Pancreas (tissue), 10 donors: ENCODE measurements at places on chromosomes 12 and 14. TPM values are rescaled to one million over a fixed set of nuclear protein-coding genes. Genes with fewer than 3 reads are reported as not detected.

GRCh38 chr14:75579338-75579864 lies 981 bp downstream of the FLVCR2 start:
- H3K4me1 ChIP-seq: peaks cover 7% of the 10 kb centered on the region
- DNase-seq: no peak
- no peak overlapping the region for H3K27ac ChIP-seq
- H3K27me3 ChIP-seq: no peaks in the 10 kb centered on the region

GRCh38 chr14:73747379-73748211 lies 33.4 kb upstream of the PNMA1 start:
- H3K36me3 ChIP-seq: no peaks in the 10 kb centered on the region
- H3K4me3 ChIP-seq: no peak overlapping the region
- DNase-seq: no peak
- H3K27ac ChIP-seq: no peak overlapping the region
- peaks cover 53% of the 10 kb centered on the region for H3K4me1 ChIP-seq

GRCh38 chr12:98572010-98572409 lies 21.5 kb upstream of the SLC25A3 start:
- no peaks in the 10 kb centered on the region for H3K27me3 ChIP-seq
- H3K27ac ChIP-seq: no peak overlapping the region
- H3K4me1 ChIP-seq: no peaks in the 10 kb centered on the region
- no peak overlapping the region for H3K4me3 ChIP-seq
- no peaks in the 10 kb centered on the region for H3K36me3 ChIP-seq

- no peak overlapping the region for H3K4me3 ChIP-seq
- H3K4me1 ChIP-seq: no peaks in the 10 kb centered on the region
- H3K36me3 ChIP-seq: no peaks in the 10 kb centered on the region
- H3K27ac ChIP-seq: no peak overlapping the region
- no peaks in the 10 kb centered on the region for H3K27me3 ChIP-seq
Measured at GRCh38 chr12:76702946-76703345, 61.0 kb upstream of the ZDHHC17 start.

DNA sequence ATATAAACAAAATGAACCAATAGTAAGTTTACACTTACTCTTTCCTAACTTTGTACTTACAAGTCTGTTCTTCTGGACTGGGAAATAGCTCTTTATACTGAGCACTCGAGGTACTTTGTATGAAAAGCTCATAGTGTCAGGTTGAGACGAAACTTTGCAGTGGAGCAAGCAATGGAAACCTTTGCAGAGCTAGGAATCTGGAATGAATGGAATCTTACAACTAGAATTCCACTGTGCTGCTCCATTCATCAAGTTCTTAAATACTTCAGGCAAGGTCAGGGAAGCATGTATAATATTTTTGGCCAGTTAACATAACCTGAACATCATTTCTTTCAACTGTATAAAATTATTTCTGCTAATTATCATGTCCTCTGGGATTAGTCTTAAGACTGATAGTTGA lies 1327.5 kb upstream of the FLRT2 start:
- H3K36me3 ChIP-seq: no peaks in the 10 kb centered on the region

- no peak overlapping the region for H3K4me3 ChIP-seq
- H3K4me1 ChIP-seq: peaks cover 4% of the 10 kb centered on the region
- peaks cover 3% of the 10 kb centered on the region for H3K27me3 ChIP-seq
- H3K36me3 ChIP-seq: no peaks in the 10 kb centered on the region
- DNase-seq: no peak
Measured at GRCh38 chr14:99271221-99271941, 616 bp downstream of the BCL11B start.

GRCh38 chr14:75848167-75848913 lies 133.5 kb downstream of the TGFB3 start:
- H3K36me3 ChIP-seq: no peaks in the 10 kb centered on the region
- H3K4me3 ChIP-seq: no peak overlapping the region
- no peak for DNase-seq
- peaks cover under 1% of the 10 kb centered on the region for H3K4me1 ChIP-seq

DNA sequence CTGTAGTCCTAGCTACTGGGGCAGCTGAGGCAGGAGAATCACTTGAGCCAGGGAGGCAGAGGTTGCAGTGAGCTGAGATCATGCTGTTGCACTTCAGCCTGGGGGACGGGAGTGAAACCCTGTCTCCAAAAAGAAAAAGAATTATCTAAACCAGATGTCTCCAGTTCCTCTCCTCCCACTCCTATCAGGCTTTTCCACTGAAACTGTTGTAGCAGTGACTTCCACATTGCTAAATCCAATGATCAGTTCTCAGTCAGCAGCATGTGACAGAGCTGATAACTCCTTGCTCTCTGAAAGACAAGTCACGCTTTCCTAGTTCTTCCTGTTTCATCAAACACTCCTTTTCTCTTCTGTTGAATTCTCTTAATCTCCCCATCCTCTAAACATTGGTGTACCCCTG lies 8.6 kb downstream of the SLC38A6 start:
- no peaks in the 10 kb centered on the region for H3K36me3 ChIP-seq
- H3K27me3 ChIP-seq: no peaks in the 10 kb centered on the region
- no peak for DNase-seq
- H3K4me1 ChIP-seq: no peaks in the 10 kb centered on the region
- no peak overlapping the region for H3K4me3 ChIP-seq
- H3K27ac ChIP-seq: no peak overlapping the region

DNA sequence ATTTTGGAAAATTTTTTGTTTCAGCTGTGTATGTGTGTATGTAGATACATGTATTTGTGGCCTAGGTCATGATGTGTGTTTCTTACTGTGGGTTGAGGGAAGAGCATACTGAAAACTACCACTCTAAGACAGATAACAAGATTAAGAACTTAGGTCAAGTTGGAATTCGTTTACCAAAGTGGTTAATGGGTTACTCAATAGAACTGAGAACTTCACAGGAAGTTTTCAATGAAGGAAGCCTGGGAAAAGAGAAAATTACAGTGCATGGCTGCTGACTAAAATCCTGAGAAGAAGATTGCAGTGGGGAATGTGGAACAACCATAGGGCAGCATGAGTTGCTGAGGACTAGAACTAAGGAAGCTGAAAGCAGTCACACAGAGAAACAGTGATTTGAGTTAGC lies 21.4 kb upstream of the FOXG1 start:
- H3K27me3 ChIP-seq: peaks cover 7% of the 10 kb centered on the region
- no peaks in the 10 kb centered on the region for H3K36me3 ChIP-seq
- H3K4me3 ChIP-seq: no peak overlapping the region
- H3K27ac ChIP-seq: no peak overlapping the region
- no peaks in the 10 kb centered on the region for H3K4me1 ChIP-seq

GRCh38 chr14:58861586-58861985 lies 223.8 kb downstream of the DACT1 start:
- no peak overlapping the region for H3K27ac ChIP-seq
- H3K4me3 ChIP-seq: no peak overlapping the region
- H3K36me3 ChIP-seq: no peaks in the 10 kb centered on the region
- no peak for DNase-seq
- H3K27me3 ChIP-seq: no peaks in the 10 kb centered on the region

DNA sequence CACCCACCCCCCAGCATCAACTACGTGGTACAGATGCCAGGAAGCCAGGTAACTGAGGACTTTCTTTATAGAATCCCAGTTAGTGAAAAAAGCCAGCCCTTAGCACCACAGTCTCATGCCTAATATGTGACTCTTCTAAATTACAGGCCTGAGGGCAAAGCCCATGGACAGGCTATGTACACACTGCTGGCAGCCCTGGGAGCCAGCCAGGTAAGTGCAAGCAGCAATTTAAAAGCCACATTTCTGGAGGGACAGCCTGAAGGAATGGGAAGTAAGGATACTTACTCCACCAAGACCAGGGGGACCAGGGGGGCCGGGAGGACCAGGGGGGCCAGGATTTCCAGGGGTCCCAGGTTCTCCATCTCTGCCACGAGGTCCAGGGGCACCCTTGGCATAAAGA lies 7.0 kb downstream of the COL2A1 start:
- H3K36me3 ChIP-seq: no peaks in the 10 kb centered on the region
- H3K4me1 ChIP-seq: peaks cover 11% of the 10 kb centered on the region
- H3K27me3 ChIP-seq: no peaks in the 10 kb centered on the region
- no peak overlapping the region for H3K27ac ChIP-seq

GRCh38 chr12:25957793-25958427 lies 572 bp upstream of the RASSF8 start:
- H3K4me1 ChIP-seq: no peaks in the 10 kb centered on the region
- H3K27me3 ChIP-seq: no peaks in the 10 kb centered on the region
- DNase-seq: no peak
- H3K4me3 ChIP-seq: peak overlapping the region; percentile 53

- no peak overlapping the region for H3K4me3 ChIP-seq
- no peak overlapping the region for H3K27ac ChIP-seq
- H3K4me1 ChIP-seq: no peaks in the 10 kb centered on the region
- no peaks in the 10 kb centered on the region for H3K36me3 ChIP-seq
- H3K27me3 ChIP-seq: no peaks in the 10 kb centered on the region
Measured at GRCh38 chr12:19208456-19208855, 78.9 kb downstream of the PLEKHA5 start.

DNA sequence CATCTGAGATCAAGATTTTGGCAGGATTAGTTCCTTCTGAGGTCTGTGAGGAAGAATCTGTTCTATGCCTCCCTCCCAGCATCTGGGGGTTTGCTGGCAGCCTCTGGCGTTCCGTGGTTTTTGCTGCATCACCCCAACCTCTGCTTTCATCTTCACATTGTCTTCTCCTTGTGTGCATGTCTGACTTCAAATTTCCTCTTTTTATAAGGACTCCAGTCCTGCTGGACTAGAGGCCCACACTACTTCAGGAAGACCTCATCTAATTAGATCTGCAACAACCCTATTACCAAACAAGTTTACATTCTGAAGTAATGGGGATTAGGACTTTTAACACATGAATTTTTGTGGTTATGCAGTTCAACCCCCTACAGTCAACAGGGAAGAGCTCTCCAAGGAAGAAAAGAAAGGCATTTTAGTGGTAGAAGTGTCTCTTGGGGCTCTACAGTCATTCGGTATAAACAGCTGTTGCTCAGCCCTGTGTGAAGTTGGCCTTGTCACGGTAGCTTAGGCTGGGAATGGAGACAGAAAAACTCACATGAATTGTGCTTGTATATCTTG lies 89.7 kb downstream of the CAND1 start:
- no peak overlapping the region for H3K27ac ChIP-seq
- peaks cover 4% of the 10 kb centered on the region for H3K4me1 ChIP-seq
- DNase-seq: no peak
- no peaks in the 10 kb centered on the region for H3K27me3 ChIP-seq
- no peak overlapping the region for H3K4me3 ChIP-seq
- H3K36me3 ChIP-seq: no peaks in the 10 kb centered on the region

GRCh38 chr14:95085321-95085720 lies 72.0 kb downstream of the DICER1 start:
- peaks cover 5% of the 10 kb centered on the region for H3K36me3 ChIP-seq
- no peaks in the 10 kb centered on the region for H3K4me1 ChIP-seq
- no peaks in the 10 kb centered on the region for H3K27me3 ChIP-seq
- DNase-seq: no peak
- no peak overlapping the region for H3K4me3 ChIP-seq

DNA sequence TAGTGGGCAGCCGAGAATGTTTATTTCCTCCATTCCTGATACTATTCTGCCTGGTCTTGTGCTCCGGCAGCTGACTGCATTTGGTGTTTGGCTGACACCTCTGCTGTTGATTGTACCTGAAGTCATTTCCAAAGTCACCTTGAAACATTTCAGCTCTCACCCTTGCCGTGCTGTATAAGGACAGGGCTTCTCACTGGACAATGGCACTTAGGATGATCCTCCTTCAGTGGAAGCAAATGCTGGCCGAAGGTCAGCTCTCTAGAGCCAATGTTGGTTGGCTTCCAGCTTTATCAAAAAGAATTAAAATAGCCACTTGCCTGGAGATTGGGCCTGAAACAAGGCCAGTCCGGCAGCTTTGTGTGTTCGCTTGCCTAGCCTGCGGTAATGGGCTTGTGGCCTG lies 44.0 kb downstream of the ACACB start:
- peak overlapping the region; percentile 33 for H3K27ac ChIP-seq
- no peaks in the 10 kb centered on the region for H3K36me3 ChIP-seq
- H3K4me1 ChIP-seq: peaks cover 5% of the 10 kb centered on the region
- H3K4me3 ChIP-seq: no peak overlapping the region
- no peaks in the 10 kb centered on the region for H3K27me3 ChIP-seq

DNA sequence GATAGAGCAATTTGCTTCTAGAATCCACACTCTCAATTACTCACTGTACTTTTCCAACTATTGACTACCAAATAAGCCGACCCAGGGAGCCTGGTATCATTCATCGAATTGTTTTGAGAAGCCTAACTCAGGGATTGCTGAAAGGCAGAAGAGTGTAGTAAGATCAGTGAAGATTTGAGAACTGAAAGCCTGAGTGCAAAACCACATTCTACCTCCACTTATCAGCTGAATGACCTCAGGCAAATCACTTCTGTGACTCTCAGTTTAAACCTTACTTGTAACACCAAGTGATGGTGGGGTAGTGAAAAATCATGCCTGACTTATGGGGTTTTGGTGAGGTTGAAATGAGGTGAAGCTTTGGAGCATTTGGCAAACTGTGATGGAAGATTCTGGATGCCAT lies 126.1 kb upstream of the MAX start:
- no peak overlapping the region for H3K27ac ChIP-seq
- H3K36me3 ChIP-seq: no peaks in the 10 kb centered on the region
- peaks cover 32% of the 10 kb centered on the region for H3K4me1 ChIP-seq
- no peaks in the 10 kb centered on the region for H3K27me3 ChIP-seq
- DNase-seq: no peak

GRCh38 chr14:20429801-20430669 lies 5.9 kb downstream of the KLHL33 start:
- no peaks in the 10 kb centered on the region for H3K27me3 ChIP-seq
- H3K27ac ChIP-seq: no peak overlapping the region
- H3K4me3 ChIP-seq: no peak overlapping the region
- DNase-seq: peak; percentile 70

DNA sequence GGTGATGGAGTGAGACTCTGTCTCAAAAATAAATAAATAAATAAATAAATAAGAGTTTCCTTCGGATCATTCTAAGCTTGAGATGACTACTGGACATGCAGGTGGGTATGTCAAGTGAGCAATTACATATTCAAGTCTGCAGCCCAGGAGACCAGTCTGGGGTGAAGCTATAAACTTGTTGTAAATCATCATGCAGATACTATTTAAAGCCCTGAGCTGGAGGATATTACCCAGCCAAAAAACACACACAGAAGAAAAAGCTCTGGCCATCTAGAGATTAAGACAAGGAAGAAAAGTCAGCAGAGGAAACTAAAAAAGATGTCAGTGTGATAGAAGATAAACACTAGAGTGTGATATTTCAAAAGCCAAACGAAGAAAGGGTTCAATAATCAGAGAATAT lies 47.0 kb upstream of the PDZRN4 start:
- H3K4me3 ChIP-seq: no peak overlapping the region
- no peak overlapping the region for H3K27ac ChIP-seq
- no peaks in the 10 kb centered on the region for H3K27me3 ChIP-seq
- no peaks in the 10 kb centered on the region for H3K4me1 ChIP-seq
- no peaks in the 10 kb centered on the region for H3K36me3 ChIP-seq
- DNase-seq: no peak

- H3K27ac ChIP-seq: no peak overlapping the region
- no peaks in the 10 kb centered on the region for H3K36me3 ChIP-seq
- no peaks in the 10 kb centered on the region for H3K4me1 ChIP-seq
- H3K4me3 ChIP-seq: no peak overlapping the region
- no peak for DNase-seq
- no peaks in the 10 kb centered on the region for H3K27me3 ChIP-seq
Measured at GRCh38 chr12:102417055-102417454, 63.3 kb downstream of the IGF1 start.

LAG3 gene
- 0.32 TPM for total RNA-seq

ESRRB gene
- total RNA-seq: not detected

IL22 gene
- total RNA-seq: not detected

ANKS1B gene
- total RNA-seq: 2.3 TPM

GLT8D2 gene
- total RNA-seq: 5.3 TPM

DPY19L2 gene
- 2.4 TPM for total RNA-seq

FOXM1 gene
- total RNA-seq: 0.60 TPM

ERP27 gene
- total RNA-seq: 87.2 TPM

LRRIQ1 gene
- 0.67 TPM for total RNA-seq
